ENCODE measurements at places on chromosomes 6 and 20.

DNA sequence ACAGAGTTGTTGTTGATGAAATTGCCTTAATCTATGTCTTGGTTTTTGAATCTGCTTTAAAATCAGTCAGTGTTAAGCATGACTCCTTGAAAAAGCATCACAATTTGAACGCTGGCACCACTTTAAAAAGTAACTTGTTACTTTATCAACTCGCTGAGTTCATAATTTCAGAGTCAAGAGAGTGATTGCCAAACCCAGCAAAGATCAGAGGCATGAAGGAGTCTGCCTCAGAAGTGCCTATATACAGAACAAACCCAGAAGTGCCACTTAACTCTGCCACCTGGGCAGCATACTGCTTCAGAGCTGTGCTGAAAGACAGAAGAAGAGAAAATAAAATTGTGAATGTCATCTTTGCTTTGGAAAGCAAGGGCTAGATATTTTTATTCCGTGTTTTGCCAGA lies 73.6 kb upstream of the HCRTR2 start:
- no peak for DNase-seq

DNA sequence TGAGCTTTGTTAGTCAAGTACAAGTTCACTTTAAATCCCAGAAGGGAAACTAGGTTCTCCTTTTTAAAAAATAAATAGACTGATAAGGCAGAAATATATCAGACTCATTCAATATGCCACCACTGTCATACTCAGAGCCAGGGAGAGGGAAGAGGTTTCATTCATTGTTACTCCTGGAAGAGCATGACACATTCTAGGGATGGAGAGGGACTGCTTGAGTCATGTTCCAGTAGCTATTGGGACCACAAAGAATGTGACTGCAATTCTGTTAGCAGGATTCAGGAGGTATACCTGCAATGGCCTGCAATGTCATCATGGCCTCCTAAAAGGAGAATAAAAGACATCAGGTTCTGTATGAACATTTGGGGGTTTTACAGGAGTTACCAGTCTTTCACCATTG lies 167.6 kb downstream of the TFAP2B start:
- DNase-seq = no peak

- no peak for DNase-seq
These were observed 24.4 kb upstream of the ID1 start for GRCh38 chr20:31580706-31581105.

GRCh38 chr6:35448191-35448590 lies 3.9 kb upstream of the FANCE start:
- DNase-seq = no peak

DNA sequence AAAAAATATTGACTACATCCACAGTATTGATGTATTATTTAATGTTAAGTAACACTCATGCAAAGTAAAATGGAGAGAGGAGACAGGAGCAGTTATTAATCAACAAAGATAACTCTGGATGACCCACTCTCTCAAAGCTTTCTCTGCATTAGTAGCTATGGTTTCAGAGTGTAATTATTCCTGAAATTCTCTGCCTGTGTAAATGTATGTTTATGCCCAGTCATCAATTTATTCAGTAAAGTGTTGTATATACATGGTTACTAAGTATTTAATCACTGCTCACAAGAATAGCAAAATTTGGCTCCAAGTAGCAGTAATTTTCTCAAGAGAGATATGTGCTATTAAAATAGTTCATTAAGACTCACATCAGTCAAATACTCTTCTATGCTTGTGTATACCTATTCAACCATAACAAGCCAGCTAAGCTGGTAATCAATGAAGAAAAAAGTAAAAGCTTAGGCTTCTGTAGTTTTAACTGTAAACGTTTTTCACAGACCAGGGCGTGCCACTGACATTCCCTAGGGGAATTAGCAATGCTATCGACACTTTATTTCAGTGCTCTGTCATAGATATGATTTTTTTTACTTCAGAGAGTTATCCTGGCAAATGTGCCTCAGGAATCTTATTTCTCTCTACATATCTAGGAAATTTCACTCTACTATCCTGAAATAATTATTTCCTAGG lies 54.0 kb upstream of the RAB32 start:
- DNase-seq = no peak

DNA sequence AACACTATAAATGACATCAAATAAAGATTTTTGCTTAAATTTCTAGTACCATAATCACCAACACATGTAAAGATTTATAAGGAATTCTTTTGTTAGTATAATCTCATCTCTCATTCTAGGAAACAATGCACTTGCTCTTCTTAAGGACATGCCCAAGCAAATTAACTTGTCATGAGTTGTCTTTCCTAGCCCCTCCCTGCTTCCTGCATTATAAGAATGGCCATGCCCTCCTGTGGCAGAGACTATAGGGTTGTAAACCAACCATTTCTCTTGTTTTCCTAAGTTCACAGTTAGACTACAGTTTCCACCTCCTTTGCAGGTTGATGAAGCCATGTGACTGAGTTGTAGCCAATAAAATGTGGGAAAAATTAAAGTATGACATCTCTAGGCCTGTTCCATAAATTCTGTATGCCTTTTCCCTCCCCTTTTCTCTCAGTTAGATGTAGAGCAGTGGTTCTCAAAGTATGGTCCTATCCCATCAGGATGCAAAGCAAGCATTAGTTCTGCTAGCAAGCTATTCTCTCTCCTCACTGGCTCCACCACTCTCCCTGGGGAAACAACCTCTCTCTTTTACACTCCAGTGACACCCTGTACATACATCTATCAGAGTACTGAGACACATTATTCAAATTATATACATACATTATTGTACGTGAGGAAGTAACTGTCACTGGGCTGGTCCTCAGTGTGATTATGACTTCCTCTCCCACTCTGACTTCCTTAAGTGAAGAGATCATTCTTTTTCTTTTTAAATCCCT lies 295.0 kb downstream of the PKHD1 start:
- no peak for DNase-seq

- DNase-seq = no peak
These were observed 58.0 kb downstream of the SLC35D3 start for GRCh38 chr6:136980070-136980469.

- DNase-seq = peak; percentile 70
These were observed 645 bp downstream of the DDX39B start for GRCh38 chr6:31541059-31541657.

DNA sequence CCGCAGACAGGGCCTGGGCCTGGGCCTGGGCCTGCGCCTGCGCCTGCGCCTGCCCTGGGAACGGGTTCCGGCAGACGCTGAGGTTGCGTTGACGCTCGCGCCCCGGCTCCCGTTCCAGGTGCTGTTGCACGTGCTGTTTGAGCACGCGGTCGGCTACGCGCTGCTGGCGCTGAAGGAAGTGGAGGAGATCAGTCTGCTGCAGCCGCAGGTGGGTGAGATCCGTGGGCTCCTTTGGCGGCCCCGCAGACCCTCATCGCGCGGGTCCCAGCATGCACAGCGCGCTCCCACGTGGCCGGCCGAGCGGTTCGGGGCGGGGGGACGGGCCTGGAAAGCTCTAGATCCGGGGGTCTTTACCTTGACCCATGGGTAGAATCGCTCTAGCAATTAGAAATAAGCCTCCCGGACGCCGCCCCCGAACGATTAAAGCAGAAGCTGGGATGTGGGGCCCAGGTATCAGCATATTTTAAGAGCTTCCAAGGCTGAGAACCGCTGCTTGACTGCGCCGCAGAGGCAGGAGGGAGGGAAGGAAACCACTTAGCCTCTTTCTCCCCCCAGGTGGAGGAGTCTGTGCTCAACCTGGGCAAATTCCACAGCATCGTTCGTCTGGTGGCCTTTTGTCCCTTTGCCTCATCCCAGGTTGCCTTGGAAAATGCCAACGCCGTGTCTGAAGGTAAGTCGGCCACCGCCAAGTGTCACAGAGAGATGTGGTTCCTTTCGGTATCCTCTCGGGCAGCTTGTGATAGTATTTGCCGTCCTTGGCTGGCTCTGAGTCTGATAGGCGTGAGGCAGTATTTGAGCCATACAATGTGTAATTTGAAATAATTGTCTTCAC lies 508 bp downstream of the NOP56 start:
- peak; percentile 62 for DNase-seq

- DNase-seq = no peak
These were observed 2.6 kb upstream of the LKAAEAR1 start for GRCh38 chr20:64086801-64087200.

- no peak for DNase-seq
These were observed 28.5 kb downstream of the SMOC2 start for GRCh38 chr6:168469521-168469920.

DNA sequence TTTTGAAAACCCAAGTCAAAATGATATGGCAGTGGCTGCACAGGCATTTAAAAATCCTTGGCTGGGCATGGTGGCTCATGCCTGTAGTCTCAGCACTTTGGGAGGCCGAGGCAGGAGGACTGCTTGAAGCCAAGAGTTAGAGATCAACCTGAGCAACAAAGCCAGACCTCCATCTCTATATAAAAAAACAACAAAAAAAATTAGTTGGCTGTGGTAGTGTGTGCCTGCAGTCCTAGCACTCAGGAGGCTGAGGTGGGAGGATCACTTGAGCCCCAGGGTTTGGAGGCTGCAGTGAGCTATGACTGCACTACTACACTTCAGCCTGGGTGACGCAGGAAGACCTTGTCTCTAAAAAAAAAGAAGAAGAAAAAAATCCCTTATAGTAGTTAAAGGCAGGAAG lies 142.9 kb downstream of the MYB start:
- no peak for DNase-seq

DNA sequence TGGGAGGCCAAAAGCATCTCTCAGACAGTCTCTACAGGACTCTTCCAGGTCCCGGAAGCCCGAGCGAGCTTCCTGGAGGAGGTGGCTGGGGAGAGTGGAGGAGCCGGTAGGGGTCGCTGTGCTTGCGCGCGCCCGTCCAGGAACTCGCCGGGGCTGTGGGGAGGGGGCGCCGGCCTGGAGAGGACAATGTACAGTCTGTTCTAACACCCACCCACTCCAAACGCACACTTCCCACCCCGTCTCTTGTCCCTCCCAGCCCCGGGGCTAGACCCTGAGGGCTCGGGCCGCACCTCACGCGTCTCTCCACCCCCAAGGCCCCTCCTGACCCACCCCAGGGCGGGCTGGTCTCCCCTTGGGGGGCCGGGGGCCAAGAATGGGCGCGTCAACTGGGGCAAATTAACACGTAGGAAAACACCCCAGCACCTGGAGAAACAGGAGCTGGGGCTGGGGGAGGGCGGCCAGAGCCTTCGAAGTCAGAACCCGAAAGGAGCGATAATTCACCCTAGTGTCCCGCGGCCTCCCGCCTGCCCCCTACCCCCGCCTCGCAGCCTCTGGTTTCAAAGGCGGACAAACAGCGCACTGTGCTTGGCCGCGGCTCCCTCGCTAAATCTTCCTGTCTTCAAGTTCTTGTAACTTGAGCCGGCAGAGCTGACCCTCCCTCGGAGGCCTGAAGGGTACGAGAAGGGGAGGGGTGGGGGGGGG lies 103.2 kb upstream of the FOXP4 start:
- peak; percentile 29 for DNase-seq

DNA sequence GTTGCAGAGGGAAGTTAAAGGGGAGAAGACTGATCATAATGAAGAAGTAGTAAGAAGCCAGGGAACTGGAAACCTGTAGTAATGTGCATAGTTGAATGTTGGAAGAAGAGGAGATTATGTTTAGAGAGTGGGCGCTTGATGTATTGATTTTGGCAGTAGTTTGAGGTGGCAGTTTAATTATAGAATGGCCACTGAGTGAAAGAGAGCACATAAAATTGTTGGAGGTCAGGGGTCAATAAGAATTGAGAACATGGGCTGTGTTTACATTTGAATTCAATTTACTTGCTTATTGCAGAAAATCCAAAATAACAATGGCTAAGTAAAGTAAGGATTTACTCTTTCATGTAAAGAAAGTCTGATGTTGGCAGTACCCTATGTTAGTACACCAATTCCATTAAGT lies 15.7 kb downstream of the VTA1 start:
- DNase-seq = no peak

GRCh38 chr20:16537025-16537665 lies 36.1 kb downstream of the KIF16B start:
- DNase-seq = no peak

GRCh38 chr20:19758501-19759331 lies 658 bp downstream of the RIN2 start:
- DNase-seq = no peak

- DNase-seq = no peak
These were observed 82.1 kb downstream of the MRPL14 start for GRCh38 chr6:44044940-44045671.
